ENCODE measurements at places on chromosomes 16 and 17. TPM values are rescaled to one million over a fixed set of nuclear protein-coding genes. Genes with fewer than 3 reads are reported as not detected.

The BRIP1 gene
- total RNA-seq = 2.1 TPM

The RNF43 gene
- total RNA-seq = 1.5 TPM

The WNK4 gene
- not detected for total RNA-seq

The CA5A gene
- total RNA-seq = not detected

The TBX21 gene
- total RNA-seq = 0.64 TPM

The ITGAD gene
- not detected for total RNA-seq

The PTGES3L gene
- total RNA-seq = 40.5 TPM

The GUCY2D gene
- total RNA-seq = not detected

The NEK8 gene
- 1.8 TPM for total RNA-seq

The ZNF263 gene
- 10.2 TPM for total RNA-seq

The CIAPIN1 gene
- 61.6 TPM for total RNA-seq

The KRTAP17-1 gene
- total RNA-seq = not detected

The CNTROB gene
- total RNA-seq = 9.6 TPM

The ABCC6 gene
- 1.4 TPM for total RNA-seq

The PTX4 gene
- total RNA-seq = not detected

The GPR179 gene
- total RNA-seq = 0.07 TPM

The HOXB4 gene
- 1.6 TPM for total RNA-seq

The ZNF48 gene
- total RNA-seq = 5.5 TPM

The C17orf113 gene
- total RNA-seq = 0.95 TPM

The LGALS9B gene
- not detected for total RNA-seq

The CACNG3 gene
- total RNA-seq = not detected

The FSCN2 gene
- total RNA-seq = 0.30 TPM

The CD300LB gene
- 0.23 TPM for total RNA-seq

The MYOCD gene
- 60.6 TPM for total RNA-seq

The SCGB1C2 gene
- not detected for total RNA-seq

The TBC1D24 gene
- total RNA-seq = 10.6 TPM

The TBC1D3E gene
- total RNA-seq = not detected

The CNTD1 gene
- total RNA-seq = not detected

The CPHXL2 gene
- total RNA-seq = not detected

The TPPP3 gene
- 6.4 TPM for total RNA-seq

The ITGA3 gene
- total RNA-seq = 22.0 TPM

The TEX19 gene
- total RNA-seq = not detected

The OR1A1 gene
- not detected for total RNA-seq

The COTL1 gene
- total RNA-seq = 9.2 TPM

The PIK3R6 gene
- total RNA-seq = 0.53 TPM

The TEKT1 gene
- not detected for total RNA-seq

The GCSH gene
- total RNA-seq = 49.8 TPM

The SBK1 gene
- 3.9 TPM for total RNA-seq

The AMDHD2 gene
- 20.1 TPM for total RNA-seq

The CACNA1G gene
- 0.44 TPM for total RNA-seq

The QPRT gene
- total RNA-seq = 27.7 TPM

The CRYBA1 gene
- total RNA-seq = not detected

The CFAP119 gene
- 1.0 TPM for total RNA-seq

The APPBP2 gene
- 16.7 TPM for total RNA-seq

The TEX14 gene
- not detected for total RNA-seq

The GID4 gene
- 20.6 TPM for total RNA-seq

The CRHR1 gene
- not detected for total RNA-seq

The NPIPA5 gene
- total RNA-seq = 9.2 TPM

The SLC16A3 gene
- total RNA-seq = 28.4 TPM

The NATD1 gene
- total RNA-seq = 23.1 TPM

The FBXW10 gene
- not detected for total RNA-seq

The MGRN1 gene
- 41.8 TPM for total RNA-seq

The KRT36 gene
- not detected for total RNA-seq

The PER1 gene
- 94.2 TPM for total RNA-seq

The ST6GALNAC1 gene
- 2.7 TPM for total RNA-seq

The CAPNS2 gene
- 0.42 TPM for total RNA-seq

The PGAP3 gene
- 13.0 TPM for total RNA-seq

Measured in heart right ventricle (tissue), 16 donors.